Stimulated activated CD4-positive, alpha-beta T cell treated with anti-CD3 and anti-CD28 coated beads, Interleukin-15, amount 100 ng/mL, for 24 hours (primary cell): ENCODE measurements at places on chromosomes 3 and 15.
A peak's percentile ranks its signal among the peaks of the same experiment; 100 is the strongest.

- DNase-seq: no peak
Measured at GRCh38 chr3:172324611-172325203, 123.5 kb downstream of the GHSR start.

GRCh38 chr3:11582191-11582968, 61.3 kb downstream of the VGLL4 start:
- DNase-seq: no peak

DNA sequence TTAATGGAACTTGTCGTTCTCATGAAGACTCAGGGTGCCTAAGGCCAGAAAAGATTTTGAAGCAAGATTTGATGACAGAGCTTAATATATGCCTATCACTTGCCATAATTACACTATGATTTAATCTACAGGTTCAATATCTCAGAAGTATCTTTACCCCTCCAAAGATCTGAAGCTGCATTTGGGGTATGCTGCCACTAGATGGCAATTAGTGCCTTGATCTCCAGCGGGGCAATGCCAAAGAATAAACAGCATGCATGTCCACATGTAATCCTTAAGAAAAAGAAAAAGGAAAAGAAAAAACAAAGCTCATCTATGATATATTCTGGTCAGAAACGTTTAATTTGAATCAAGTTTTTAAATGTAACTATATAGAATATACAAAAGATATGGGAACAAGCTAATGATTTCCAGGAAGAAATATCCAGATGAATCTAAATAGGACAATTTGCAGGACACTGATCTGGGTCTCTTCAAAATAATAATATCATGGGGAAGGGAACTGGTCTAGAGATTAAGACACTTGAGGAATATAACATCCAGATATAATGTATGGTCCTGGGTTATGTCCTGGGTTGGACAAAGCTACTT, 55.0 kb upstream of the SOX14 start:
- DNase-seq: no peak

DNA sequence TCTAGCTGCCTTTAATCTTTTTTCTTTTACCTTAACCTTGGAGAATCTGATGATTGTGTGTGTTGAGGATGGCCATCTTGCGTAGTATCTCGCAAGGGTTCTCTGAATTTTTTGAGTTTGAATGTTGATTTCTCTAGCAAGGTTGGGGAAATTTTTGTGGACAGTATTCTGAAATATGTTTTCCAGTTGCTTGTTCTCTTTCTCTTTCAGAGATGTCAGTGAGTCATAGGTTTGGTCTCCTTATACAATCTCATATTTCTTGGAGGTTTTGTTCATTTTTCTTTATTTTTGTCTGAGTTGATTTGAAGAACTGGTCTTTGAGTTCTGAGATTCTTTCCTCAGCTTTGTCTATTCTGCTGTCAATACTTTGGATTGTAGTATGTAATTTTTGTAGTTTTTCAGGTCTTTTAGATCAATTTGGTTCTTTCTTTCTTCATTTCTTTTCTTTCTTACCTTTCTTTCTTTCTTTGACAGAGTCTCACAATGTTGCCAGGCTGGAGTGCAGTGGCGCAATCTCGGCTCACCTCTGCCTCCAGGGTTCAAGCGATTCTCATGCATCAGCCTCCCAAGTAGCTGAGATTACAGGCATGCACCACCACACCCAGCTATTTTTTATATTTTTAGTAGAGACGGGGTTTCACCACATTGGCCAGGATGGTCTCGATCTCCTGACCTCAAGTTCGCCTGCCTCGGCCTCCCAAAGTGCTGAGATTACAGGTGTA, 366.4 kb upstream of the RASGRP1 start:
- no peak for DNase-seq

DNA sequence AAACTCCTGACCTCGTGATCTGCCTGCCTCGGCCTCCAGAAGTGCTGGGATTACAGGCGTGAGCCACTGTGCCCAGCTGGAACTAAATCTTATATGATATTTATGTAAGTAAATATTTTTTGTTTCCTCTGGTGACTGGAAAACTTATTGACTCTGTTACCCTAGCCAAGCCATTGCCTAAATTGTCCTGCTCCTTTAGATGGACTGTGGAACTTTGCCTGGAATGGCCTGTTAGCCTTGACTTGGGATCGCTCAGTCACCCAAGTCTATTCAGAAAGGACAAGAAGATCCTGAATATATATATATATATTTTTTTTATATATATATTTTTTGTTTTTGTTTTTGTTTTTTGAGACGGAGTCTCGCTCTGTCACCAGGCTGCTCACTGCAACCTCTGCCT, 113.9 kb downstream of the PDE8A start:
- DNase-seq: no peak

DNA sequence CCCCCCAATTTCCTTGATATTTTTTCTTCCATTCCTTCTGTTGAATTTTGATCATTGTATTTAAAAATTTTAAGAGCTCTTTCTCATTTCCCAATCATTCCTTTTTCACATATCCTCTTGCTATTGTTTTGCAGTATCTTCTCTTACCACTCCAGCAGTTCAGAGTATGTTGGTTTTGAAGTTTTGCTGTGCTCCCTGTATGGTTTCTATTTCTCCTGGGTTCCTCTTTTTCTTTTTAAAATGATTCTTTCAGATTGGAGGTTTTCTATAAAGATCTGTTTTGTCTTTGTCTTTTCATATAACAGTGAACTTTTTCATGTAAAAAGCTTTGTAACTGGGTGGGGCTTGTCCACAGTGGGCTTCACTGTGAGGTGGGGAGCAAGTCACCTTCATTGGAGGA, 12.8 kb downstream of the USP3 start:
- no peak for DNase-seq

DNA sequence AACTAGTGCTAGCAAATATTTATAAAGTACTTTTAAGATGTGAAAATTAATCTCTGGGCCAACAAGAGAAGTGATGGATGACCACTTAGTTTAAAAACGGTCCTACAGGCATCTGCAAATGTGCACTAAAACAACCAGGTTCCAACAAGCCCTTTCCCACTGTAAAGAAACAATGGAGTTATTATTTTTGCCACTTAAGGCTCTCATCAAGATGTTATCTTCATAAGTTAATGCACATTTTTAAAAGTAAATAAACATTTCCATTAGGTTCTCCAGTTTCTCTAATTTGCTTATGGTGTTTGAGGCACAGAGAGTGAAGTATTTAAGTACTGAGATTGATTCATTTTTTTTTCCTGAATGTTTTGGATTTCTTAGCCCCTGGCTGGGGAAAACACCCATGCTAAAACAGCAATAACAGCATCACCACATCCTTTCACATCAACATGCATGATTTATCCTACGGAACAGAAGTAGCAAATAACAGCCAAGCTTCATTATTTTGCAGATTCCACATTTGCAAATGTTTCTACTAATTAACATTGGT, 20.8 kb downstream of the ABI3BP start:
- no peak for DNase-seq

DNA sequence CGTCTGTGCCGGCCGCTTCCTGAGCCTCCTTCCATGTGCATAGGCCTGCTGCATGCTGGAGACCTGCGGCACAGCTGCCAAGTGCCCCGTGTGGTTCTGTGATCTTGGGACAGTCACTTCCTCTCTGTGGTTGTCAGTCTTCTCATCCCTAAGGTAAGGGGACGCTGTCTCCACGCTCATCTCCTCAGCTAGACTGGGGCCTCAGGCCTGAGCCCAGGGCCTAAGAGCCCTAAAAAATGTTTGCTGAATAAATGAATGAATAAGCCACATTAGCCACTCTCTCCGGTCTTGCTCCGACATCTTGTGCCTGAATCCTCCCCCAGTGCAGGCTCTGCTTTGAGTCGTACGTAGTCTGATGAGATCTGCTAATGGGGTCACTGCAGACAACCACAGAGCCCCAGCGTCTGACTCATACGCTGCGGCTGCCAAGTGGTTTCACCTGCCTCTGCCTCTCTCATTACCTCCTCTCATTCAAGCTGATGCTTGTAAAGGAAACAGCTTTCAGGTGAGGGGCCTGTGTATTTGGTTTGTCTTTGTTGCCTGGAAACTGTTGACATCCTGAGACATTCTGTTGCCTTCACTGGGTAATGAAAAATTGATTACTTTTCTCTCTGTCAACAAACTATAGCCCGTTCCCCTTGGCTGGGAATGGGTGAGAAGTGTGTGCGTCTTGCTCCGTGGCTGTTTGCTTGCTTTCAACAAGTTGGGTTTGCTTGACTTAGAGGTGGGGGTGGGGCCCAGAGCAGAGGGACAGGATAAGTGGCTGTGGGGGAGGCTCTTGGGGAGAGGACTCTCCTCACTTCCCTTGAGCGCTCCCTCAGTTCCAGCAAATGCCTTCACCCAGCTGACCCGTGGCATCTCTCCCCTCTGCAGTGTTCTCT, 15.9 kb downstream of the RPLP1 start:
- peak; percentile 84 for DNase-seq
